ENCODE measurements at places on chromosomes 6 and 20.

DNA sequence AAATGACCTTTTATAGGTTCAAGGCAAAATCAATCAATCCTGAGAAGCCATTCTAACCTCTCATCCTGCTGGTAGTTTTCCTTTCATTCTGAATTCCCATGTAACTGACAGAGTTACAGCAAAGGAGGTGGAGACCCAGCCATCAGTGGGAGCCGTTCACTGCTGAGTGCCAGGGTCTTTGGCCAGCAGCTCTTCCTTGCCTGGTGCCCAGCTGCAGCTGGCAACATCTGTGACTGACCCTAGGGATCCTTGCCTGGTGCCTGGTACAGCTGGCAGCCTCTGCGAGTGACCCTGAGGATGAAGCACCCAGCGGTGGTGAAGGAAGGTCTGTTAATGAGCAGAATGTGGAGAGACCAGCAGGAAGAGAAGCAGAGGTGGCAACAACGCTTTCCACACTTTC, 314.6 kb downstream of the THBS2 start:
- no peak for DNase-seq

- DNase-seq, result no peak
Observed at GRCh38 chr20:36624068-36624943, 18.7 kb downstream of the RAB5IF start.

DNA sequence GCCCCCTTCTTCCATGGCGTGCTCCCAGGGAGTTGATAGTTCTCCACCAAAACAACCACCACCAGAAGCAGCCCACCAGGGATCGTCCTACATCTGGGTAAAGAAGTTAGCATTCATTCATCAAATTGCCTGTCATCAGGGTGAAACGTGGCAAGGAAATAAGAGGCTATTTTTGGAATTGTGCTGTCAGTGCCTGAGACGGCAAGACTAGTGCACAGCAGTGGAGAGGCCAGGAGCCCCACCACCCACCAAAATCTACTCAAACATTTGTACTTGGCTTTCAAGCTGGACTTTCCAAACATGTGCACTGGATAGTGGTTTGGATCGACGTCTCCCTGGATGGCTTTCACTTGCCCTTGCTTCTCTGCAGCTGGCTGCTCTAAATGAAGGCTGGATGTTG, 44.8 kb downstream of the TXNDC5 start:
- DNase-seq, result no peak

- no peak for DNase-seq
Observed at GRCh38 chr6:134261766-134262165, 56.1 kb downstream of the SGK1 start.

- no peak for DNase-seq
Observed at GRCh38 chr6:12791371-12791770, 74.8 kb downstream of the PHACTR1 start.

DNA sequence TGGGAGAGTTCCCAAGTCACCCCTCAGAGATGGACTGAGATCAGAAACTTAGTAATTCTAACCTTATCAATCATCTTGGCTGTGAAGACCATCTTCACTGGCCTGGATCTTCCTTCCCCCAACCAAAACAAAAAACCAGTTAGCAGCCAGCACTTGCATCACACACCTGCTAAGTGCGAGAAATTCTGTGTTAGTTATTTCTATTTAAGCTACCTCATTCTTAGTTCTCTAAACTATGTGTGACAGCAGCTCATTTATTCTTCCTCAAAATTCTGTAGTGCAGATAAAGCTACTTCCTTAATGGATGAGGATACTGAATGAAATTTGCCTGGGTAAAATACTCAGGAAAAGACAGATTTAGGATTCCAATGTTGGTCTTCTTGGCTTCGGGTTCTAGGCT, 18.2 kb upstream of the TAGAP start:
- no peak for DNase-seq

All from NCI-H1694 treated with DMSO at 0.1 percent for 48 hours (cell line).